Panc1 (cell line): ENCODE measurements at places on chromosomes 5 and 9.

DNA sequence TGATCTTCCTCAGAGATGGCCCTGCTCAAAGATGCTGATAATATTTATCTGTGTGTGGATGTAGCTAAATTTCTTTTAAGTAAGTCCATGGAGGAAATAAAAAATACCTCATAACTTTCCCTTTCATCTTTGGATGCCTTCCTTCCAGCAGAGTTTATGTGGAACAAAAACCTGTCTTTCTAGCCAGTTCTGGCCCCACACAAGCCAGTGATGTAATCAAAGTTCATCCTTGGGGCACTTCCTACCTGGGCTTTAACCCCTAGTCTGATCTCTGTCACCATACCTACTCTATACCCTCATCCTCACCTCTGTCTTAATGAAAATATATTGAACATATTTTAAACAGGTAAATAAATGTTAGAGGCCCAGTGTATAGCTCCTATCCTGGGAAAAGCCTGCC is 39.8 kb upstream of the RASGRF2 start:
- DNase-seq, result no peak

DNA sequence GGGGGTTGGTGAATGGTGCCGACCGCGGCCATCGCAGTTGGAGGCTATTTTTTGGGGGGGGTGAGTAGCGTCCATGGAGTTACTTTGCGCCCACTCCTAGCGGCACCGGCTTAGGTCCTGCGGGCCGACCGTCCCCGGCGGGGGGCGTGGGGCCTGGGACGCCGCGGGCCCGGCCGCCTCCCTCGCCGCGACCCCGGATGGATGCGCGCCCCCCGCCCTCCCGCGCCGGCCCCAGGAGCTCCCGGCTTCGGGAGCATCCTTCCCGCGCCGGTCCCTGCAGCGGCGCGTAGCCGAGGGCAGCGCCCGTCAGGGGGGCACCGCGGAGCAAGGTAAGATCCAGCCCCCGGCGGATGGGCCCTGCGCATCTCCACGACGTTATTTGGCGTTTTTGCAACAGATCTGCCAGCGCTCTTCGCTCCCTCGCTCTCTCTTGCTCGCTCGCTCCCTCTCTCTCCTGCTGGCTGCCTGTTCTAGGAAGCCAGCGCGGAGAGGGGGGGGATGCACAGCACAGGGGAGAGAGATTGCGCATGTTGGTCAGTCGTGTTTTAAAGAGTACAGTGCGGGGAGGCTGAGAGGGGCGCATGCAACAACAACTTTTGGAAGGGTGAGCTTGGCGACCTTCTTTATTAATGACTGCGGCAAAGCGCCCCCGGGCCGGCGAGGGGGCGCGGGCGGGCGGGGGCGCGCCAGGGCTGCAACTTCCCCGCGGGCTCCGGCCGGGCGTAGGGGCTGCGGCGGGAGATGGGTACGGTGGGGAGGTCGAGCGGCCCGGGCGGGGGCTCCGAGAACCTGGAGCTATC is 413 bp downstream of the JADE2 start:
- DNase-seq, result no peak

DNA sequence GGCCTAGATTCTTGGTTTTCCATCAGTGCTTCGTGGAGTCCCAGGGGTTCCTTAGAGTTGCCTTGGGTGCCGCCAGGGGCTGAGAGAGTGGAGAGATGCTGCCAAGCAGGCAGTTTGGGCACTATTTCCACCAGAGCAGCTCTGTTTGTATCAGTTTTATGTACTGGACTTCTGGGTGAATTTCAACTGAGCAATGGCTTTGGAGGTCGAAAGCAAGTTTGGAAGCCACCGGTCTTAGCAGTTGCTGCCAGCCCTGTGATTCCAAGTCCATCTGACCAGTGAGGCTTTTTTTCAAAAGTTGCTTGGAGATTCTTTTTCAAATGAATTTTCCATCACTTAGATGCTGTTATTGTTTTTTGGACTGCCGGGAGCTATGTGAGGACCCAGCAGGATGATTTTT is 68.5 kb downstream of the ANGPTL2 start:
- no peak for DNase-seq

GRCh38 chr5:104299998-104300706 is 737.6 kb upstream of the NUDT12 start:
- DNase-seq, result no peak

GRCh38 chr9:35854091-35854762 is 16.0 kb downstream of the OR13J1 start:
- no peak for DNase-seq

- no peak for DNase-seq
Observed at GRCh38 chr5:161535762-161536161, 10.8 kb downstream of the GABRB2 start.

DNA sequence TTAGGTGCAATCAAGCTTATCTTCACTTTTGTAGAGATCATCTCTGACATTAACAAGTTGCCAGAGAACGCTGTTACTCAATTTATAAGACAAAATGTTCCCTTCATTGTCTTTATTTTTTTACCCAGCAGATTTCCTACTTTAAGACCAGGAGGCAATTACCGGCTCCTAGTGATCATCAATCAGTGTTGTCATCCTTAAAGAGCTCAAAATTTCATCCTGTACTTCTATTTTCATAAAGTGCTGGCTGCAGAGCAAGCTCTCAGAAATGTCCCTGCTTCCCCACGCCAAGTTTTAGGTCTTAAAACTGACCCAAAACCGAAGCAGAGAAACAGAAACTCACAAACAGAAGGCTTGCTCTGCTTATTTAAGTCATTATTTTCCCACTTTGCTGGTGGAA is 82.9 kb downstream of the PJA2 start:
- no peak for DNase-seq
